ENCODE measurements at places on chromosomes 5 and 9.
A peak's percentile ranks its signal among the peaks of the same experiment; 100 is the strongest.

- peak; percentile 5 for DNase-seq
These were observed 40.0 kb downstream of the KLHL3 start for GRCh38 chr5:137695651-137696428.

GRCh38 chr9:111744363-111744762 lies 50.4 kb downstream of the SHOC1 start:
- DNase-seq, result no peak

DNA sequence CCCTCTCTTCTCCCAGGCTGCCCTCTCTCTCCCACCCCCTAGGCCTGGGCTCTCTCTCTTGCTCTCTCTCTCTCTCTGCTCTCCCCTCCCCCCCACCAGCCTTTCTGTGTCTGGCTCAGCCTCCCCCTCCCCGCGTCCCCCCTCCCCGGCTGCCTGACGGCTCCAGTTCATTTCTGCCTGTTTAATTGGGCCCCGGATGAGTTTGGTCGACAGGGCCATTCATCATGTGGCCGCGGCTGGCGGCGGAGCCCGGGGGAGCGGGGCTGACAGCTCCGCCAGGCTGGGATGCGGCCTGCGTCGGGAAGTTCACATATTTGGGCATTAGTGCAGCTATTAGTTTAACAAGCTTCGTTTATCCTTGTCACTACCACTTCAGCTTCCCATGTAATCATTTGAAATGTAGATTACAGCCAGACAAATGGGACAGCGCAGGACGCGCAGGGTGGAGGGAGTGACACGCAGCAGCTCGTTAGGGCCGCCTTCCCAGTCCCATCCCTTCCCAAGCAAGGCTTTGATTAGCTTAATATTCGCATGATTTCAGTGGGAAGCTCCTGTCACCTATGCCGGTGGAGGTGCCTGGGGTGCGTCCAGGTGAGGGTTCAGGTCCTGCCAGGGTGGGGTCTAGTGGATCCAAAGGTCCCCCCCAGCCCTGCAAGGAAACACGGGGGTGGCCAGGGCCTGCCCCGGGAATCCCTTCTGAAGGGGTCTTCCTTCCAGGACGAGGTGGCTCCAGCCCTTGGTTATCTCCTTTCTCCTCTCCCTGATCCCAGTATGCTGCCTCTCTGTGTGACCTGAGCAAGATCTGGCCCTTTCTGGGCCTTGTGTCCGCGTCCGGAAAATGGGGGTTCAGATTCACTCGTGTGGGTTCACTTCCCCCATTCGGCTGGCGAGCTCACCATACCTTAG lies 214.8 kb downstream of the PAX5 start:
- no peak for DNase-seq

DNA sequence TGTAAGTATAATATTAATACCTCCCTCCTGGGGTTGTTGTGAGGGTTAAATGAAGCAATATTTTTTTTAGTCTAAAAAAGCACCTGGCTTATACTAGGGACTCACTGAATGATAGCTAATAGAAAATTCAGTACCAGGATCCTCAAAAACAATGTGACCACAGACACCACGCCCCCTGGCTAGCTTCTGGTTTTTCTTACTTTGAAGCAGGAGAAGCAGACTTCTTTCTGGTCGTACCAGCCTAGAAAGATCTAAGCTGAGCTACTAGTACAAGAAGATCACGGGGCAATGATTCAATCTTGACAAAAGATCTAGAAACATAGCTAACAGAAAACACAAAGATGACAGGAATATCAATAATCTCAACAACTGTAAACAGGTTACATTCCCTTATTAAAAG lies 218.5 kb upstream of the SLC30A5 start:
- no peak for DNase-seq

- no peak for DNase-seq
These were observed 69.8 kb downstream of the ESM1 start for GRCh38 chr5:54915466-54916027.

DNA sequence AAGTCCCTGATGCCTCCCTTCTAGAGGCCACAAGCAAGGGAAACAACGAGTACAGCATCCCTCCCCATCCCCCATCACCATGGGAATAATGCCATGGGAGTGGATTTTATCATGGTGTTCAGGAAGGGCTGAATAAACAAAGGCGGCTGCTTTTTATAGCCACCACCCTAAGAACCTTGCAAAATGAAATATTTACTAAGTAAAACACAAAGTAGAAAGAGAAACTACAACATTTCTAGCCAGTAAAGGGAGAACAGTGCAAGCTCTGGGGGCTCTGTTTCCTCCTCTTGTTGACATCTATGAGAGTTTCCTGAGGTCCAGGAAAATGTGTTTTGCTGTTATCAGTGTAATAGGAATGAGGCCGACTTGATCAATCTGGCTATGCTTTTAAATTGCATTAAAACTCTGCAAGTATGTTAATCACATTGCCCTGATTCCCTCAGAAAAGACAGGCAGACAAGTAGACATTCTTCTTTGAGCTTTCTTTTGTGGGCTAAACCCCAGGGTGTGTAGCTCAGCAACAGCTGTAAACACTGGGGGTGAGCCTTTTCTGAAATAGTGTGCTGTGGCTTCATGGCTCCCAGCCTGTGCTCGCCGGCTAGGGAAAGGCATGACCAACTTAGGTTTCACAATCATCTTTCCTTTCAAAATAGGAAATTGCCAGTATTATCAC lies 31.1 kb downstream of the SV2C start:
- DNase-seq, result no peak

DNA sequence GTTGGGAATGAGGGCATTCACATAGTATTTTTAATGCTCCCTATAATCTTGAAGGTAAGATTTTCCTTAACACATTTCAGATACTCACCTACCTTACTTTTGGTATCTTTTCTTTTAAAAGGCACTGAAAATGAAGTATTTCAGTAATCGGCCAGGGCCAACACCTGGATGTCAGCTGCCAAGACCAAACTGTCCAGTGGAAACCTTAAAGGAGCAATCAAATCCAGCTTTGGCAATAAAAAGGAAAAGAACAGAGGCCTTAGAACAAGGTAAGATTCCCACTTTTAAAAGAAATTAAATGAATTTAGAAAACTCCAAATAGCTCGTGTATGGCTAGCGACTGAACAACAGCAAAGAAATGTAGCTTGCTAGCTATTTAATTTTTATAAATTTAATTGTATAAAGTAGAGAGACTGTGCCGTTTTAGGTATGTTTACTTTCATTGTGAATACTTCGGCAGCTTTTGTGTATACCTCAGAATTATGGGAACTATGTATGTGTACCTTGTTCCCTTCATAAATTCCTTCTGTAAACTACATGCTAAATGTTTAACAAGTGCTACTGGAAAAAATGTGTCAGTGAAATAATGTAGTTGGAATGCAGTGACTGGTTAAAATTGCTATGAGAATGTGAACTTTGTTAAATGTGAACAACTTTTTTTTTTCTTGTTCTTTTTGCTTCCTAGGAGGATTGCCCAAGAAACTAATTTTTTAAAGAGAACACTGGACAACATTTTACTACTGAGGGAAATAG lies 41.9 kb downstream of the CDK7 start:
- no peak for DNase-seq

- DNase-seq, result no peak
These were observed 50.0 kb downstream of the SARDH start for GRCh38 chr9:133687856-133688761.

DNA sequence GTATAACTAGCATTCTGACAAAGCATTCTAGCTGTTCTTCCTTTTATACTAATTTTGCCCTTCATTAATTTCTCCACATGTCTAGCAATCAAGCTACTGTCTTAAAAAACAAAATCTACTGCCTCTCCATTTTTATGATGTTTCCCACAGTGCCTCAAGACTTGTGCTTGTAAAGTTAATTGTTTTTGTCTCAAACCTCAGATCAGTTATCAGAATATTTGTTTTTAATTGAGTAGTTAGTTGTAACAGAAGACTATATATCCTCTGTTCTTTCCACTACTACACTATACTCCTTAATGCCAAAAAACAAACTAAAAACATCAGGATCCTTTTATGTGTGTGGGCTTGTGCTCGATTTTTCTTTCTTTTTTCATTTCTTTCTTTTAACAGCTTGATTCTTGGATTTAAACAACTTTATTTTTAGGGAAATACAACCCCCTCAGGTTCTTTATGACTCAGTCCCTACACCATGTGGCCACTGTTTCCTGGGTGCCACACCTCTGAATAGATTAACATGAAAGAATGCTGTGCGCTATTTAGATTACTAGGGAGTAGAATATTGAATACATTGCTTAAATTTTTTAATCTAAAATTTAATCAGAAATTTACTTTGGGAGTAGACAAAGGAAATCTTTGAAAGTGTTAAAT lies 1.2 kb downstream of the ASPN start:
- DNase-seq, result no peak

DNA sequence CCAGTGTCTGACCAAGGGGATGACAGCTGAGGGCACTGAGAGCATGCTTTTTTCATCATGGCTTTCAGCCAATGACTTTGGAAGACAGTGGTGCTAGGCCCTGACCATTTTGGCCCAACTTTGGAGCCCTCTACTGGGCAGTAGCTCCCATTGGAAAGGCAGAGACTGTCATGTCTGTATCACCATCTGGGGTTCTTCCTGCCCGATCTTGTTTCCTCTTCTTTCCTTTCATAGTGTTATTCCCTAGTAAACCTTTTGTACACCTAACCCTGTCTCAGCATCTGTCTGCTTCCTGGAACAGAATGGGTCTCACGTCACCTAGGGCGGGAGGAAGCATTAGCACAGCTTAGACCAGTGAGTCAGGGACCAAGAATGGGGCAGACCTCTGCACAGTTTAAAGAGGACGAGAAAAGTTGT lies 97.4 kb upstream of the MAST4 start:
- no peak for DNase-seq

GRCh38 chr5:96278981-96279380 lies 154.1 kb downstream of the PCSK1 start:
- DNase-seq, result no peak

DNA sequence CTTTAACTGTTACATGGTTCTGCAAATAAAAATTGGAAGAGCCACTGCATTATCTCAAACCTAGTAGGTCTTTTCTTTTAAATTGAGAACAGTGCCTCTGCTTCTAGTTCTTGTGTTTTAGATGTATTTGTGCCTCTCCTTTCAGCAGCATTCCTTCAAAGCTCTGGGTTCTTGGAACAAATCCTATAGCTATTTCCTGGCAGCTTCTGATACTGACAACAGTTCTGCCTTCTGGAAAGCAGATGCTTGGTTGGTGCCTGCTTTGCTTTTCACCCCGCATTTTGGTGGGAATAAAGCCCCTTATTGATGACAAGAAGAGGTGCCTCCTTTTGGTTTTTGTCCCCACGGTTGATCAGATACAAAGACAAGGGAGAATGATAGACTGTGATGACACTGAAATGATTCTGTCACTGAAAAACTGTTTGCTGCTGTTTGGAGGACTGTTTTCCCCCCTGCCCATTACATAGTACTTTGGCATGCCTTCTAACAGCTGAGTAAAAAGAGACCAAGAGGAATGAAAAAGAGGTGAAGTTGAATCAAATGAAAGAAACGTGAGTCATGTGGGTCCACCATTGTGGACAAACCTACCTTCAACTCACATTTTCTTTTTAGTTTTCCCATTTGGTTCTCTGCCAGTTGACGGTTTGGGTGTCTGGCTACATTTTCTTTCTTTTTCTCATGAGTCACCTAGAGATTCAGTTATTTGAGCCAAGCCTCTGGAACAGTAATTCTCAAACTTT lies 5.6 kb downstream of the PTCD2 start:
- DNase-seq, result no peak

GRCh38 chr5:6904860-6905259 lies 191.6 kb downstream of the TENT4A start:
- DNase-seq, result no peak

DNA sequence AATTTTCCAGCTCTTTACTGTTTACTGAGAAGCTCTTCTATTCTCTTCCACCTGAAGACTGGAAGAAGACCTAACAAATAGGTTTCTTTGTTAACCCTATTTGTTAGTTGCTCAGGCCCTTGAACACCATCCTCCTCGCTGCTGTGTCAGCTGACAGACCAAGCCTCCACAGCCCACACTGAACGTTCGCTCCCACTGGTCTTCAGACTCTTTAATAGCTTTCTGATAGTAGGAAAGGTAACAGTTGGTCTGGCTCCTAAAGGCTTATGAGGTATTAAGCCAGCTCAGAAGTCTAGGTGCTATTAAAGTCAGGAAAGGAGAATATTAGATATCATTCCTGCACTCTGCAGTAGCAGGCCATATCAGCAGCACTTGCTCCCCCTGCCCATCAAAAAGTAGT lies 23.3 kb upstream of the F2R start:
- no peak for DNase-seq

- no peak for DNase-seq
These were observed 36.1 kb downstream of the CAAP1 start for GRCh38 chr9:26856413-26857032.

DNA sequence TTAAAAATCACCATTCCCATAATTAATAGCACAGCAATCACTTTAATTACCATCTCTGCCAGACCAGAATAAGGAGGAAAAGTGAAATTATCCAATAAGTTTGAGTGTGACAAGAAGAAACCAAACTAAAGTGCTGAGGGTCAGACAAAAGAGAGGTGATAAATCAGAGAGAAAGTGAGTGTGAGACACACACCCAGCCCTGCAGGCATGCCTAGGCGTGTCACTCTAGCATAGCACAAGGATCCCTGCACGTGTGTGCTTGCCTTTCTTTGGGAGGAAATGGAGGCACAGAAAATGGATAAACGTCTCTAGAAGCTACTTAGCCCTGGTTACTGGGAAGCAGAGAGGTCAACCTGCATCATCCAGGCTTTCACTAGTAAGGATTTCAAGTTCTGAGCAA lies 56.2 kb downstream of the SEMA6A start:
- no peak for DNase-seq

DNA sequence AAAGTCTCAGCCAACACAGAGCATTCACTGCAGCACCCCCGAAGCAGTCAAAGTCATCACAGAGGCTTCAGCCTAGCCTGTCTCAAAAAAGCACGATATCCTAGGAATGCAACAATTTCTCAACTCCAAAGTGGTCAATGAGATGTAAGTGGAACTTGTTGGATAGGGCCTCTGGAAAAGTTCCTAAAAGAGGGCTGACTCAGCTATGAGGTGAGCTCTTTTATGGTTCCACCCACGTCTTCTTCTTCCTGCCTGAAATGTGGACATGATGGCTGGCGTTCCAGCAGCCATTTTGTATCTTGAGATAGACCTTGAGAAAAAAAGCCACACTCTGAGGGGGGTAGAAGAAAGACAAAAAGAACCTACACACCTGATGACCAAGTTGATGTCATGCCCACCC lies 32.5 kb upstream of the TRIO start:
- DNase-seq, result no peak

DNA sequence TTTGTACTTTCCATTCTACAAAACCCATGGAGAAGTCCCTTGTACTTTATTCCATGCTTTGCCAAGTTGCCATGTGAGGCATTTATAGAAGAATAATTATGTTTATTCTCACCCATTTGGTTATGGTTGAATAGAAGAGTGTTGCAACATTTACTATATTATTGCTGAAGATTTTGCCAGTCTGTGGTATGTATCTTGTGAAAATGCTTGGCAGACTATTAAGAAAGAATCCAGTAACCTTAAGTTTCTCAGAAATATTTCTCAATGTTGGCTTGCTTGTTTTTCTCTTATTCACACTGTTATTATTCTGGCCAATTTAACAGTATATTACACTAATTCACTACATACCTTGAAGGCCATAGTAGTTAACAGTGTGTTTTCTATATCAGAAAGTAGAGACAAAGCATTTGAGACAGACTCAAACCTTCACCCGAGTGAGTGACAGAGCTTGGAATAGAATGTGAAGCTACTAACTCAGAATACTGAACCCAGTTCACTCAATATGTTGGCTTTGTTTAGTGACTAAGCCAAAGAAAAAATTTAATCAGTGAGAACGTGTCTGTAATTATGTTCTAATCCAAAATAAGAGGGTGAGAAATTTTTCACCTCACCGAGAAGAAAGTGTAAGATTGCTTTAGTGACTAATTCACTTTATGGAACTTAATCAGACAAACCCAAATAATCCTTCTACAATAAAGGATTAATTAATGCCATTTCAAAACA lies 184.4 kb downstream of the CWC27 start:
- DNase-seq, result no peak

- DNase-seq, result no peak
These were observed 17.7 kb upstream of the IL6ST start for GRCh38 chr5:56012281-56012963.
